Activated naive CD8-positive, alpha-beta T cell treated with anti-CD3 and anti-CD28 coated beads, Interleukin-2, amount 50 U/mL, for 24 hours (primary cell): ENCODE measurements at places on chromosomes 3 and 15.
A peak's percentile ranks its signal among the peaks of the same experiment; 100 is the strongest.

DNA sequence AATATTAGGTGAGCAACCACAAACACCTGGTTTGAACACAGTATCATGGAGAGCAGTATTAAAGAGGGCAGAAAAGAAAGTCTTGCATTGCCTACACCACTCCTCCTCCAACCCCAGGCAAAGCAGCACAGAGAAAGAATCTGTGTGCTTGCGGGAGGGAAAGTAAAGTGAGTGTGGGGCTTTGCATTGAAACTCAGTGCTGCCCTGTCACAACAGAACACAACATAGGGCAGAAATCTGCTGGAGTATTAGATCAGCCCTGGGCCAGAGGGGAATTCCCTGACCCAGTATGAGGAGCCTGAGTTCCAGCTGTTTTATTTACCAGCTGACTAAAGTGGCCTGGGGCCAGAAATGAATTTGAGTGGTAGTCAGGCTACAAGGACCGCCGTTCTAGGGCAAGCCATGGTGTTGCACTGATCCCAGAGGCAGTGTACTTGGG is 75.5 kb downstream of the SPATA16 start:
- no peak for DNase-seq

DNA sequence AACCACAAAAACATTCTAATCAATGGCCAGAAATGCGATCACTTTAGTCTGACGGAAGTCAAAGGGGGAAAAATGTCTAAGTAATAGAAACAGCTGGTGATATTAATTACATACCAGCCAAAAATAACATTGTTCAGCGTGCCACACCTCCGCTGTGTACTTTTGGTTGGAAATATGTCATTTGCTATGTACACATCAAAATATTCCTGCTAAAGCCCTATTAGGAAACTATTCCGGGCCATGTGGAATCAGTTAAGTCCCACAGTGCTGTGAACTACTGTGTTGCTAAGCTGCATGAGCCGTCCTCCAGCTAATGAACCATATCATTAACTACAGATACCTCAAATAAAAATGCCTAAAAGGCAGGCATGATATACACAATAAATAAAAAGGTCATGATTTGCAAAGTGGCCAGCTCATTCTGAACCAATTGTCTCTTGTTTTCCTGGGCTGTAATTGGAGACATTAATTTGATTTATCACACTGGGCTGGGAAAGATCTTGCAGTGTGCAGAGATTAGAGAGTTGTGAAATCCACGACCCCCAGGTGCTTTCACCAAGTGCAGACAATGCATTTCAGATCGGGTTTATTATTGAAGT is 200.5 kb upstream of the LRTM1 start:
- no peak for DNase-seq

DNA sequence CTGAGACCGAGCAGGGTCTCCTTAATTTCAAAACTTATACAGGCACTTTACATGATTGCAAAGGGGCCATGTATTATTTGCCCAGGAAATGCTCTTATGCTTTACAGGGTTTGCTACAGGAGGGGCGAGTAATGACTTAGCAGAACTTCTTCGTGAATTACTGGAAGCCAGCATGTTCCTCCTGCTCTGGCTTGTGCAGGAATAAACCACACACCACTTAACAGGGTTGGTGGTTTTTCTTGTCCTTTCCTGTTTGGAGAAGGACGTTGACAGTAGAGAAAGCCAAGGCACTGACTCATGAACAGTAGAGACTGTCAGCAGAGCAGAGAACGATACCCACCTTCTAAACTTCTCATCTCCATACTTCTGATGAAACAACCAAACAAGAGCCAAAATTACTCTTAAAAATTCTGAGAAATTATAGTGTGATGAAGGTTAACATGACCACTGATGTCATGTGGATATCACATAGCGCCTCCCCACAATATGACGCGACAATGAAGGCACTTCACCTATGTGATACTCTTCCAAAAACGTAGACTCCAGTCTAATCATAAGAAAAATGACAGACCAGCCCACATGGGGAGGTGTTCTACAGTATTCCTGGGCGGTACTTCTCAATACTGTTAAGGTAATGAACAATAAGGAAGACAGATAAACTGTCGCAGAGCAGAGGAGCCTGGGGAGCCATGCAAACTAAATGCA is 24.7 kb upstream of the MCTP2 start:
- DNase-seq, result peak; percentile 38

DNA sequence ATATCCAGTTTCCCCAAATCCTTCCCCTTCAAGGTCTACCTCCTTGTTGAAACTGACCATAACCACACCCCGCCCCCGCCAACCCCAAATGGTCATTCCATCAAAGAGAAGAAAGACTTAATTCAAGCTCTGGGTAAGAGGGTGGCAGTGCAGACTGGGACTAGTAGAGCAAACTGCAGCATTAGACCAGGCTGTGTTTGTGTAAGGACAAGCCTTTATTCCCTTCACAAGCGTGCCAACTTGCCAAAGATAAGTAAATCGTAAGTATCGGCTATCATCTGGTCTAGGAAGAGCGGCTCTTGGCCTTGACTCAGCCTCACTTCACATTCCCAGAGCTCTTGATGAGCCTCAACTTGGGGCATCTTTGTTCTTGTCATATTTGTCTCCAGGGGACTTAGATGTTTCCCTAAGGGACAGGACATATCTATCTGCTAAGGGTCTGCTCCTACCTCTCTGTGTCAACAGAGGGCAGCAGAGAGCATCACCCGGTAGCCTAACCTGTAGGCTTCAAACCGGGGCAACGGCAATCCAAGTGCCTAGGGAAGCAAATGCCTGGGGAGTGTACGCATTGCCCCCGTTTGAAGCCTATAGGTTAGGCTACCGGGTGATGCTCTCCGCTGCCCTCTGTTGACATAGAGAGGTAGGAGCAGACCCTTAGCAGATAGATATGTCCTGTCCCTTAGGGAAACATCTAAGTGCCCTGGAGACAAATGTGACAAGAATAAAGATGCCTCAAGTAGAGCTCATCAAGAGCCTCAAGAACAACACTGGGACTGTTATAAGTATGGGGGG is 8.9 kb upstream of the MAP3K13 start:
- peak; percentile 72 for DNase-seq

DNA sequence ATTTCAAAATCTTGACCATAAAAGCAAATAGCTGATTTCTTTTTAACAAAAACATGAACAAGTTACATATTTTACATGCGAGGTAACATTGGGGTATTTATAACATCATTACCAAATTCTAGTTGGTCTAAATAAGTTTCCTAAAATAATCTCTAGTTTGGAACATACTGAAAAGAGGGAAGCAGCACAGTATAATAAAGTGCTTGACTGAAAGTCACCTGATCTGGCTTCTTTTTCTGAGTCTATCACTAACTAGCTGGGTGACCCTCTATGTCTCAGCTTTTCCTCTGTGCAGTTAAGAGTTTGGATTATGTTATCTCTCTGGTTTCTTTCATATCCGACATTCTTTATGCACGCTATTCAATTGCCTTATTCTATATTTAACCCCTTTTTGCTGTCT is 19.8 kb upstream of the CNTN4 start:
- DNase-seq, result no peak

GRCh38 chr3:114973536-114973935 is 173.6 kb downstream of the ZBTB20 start:
- DNase-seq, result no peak

DNA sequence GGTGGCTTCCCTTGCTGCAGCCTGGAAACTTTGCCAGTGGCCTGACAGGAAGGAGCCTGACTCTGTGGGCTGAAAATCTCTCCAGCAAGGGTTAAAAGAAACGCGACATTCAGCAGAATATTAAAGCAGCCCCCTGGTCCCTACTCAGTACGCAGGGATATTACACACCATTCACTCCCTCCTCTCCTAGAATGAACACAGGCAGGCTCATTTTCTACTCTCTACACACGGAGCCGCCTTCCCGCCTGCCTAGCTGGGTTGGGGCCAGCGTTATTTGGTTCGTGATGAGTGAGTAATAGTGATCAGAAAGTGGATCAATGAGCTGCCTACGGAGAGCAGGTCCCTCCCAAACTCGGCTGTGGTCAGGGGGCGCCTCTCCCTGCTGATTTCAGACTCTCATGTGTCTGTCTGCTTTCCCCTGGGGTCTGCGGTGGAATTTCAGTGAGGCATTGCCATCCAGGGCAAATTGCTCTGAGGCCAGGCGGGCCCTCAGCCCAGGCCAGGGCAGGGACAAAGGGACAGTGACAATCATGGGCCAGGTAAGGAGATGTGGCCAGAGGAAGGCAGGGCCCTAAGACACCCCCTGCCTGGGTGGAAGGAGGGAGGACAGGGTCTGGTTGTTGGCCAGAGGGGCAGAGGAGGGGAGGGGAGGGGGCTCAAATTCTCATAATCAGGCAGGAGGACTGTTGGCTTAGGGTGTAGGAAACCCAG is 2.8 kb downstream of the EPHB1 start:
- no peak for DNase-seq

DNA sequence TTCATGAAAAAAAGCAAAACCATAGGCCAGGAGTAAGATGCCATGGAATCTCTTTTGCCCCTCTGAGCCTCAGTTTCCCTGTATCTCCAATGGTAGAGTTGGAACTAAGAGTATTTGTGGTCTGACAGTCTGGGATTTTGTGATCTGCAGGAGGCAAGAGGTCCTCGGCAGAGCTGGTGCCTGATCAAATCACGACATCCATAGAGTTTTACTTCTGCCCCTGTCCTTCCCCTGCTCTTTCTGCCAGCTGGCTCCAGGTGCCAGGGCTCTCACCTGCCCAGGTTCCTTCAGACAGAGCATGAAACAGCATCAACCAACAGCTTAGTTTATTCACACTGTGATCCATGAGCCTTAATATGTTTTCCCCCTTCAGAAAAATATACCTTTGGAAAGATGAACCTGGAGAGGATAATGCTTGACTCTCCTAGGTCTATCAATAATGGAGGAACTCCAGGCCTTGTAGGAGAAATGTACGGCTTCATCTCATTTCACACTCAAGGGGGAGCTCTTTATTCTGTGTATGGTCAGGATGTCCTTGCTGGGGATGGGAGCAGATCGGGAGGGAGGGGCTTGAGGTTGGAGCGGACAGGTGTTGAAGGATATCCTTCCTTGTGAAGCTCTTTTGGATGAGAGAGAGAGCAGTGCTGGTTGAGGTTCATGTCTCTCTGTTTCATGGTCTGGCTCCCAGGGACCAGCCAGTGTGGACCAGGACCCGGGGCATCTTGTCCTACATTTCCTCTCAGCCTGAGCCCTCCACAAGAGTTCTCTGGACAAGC is 309.9 kb downstream of the RPLP1 start:
- DNase-seq, result no peak

- DNase-seq, result no peak
Measured at GRCh38 chr15:32972686-32973085, 221.8 kb downstream of the FMN1 start.

DNA sequence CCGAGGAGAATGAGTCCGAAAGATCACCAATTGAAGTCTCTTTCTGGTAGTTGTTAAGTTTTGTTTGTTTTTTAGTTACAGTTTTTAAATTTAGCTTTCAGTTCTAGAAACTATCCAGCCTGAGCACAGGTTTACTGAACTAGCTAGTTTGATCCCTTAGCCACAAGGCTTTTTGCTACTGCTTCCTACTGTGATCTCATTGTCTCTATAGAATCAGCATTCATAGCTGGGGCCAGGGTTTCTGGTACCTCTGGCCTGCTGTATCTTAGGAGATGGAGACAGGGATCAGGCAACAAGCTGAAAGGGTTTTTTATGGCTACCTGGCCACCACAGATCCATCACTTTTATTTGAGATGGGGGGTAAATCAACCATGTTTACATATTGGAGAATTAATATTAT is 37.0 kb downstream of the GOLM2 start:
- DNase-seq, result no peak

DNA sequence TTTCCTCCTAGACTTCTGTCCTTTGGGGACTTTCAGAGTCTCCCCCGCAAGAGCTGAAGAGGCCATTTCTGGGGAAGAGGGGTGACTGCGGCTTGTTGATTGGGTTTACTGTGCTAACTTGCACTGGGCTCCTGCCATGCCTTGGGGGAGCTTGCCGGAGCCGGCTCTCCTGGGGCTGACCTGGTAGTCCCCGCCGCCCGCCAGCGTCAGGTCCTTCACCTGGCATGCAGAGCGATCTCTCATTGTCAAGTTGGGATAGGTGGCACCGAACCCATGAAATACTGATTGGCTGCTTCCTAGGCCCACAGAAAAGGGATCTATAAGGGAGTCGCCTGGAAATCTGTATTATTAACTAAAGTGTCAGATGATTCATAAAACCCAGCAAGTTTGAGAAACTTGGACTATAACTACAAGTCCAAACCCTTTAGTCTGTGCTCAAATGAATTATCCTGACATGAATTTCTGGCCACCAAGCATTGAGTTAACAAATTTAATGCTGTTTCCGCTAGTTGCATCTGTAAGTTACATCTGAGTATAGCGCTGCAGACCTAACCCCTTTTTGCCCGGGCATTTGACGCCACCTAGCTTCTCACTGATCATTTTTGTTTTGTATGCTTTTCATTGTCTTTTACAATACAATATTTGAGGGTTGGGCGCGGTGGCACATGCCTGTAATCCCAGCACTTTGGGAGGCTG is 607 bp upstream of the IMP3 start:
- DNase-seq, result peak; percentile 55

GRCh38 chr3:139111392-139112229 is 66.9 kb upstream of the PRR23C start:
- peak; percentile 73 for DNase-seq

DNA sequence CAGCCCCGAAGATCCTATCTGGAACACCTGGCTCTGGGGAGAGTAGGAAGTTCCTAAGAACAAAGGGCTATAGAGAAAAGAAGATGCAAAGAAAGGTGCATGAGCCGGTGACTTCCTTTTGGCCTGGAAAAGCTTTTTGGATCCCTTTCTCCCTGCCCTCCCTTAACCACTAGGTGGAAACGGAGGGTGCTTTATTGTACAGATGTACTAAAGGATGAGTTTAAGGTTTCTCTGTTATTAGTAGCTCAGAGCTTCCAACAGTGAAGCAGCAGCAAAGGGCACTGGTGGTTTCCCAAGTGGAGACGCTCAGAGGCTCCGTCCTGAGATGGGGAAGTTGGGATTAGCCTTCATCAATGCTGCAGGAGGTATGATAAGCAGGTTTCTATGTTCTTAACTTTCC is 5.9 kb upstream of the ADGRG7 start:
- no peak for DNase-seq

DNA sequence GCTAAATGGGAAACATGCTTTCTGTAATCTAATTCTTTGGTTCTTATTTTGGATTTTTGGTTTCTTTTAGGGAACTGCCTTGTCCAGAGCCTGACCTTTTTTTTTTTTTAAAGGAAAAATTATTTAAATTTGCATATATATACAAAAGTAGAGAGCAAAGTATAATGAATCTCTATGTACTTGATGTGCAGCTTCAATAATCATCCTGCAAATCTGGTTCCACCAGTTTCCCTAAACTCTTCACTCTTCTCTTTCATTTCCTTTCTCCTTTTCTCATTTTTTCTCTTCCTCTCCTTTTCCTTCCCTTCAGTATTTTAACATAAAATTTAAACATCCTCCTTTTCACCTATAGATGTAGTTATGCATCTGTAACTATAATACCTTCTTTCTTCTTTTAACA is 82.5 kb downstream of the USP13 start:
- DNase-seq, result no peak

DNA sequence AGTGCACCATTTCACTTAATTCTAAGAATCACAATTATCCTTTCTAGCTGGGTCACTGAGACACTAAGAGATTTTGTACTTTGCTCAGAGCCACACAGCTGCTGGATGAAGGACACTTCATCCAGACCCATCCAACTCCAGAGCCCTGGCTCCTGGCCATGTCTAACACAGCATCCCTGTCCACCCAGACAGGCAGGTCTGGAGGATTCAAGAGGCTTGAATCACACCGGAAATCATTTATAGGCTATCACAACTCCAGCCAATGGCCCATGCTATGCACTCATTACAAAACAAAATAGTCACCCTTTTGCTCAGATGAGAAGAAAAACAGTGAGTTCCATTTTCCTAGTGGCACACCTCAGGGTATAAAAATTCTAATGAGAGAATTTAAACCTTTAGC is 198.2 kb upstream of the LMCD1 start:
- DNase-seq, result no peak

- DNase-seq, result peak; percentile 4
Measured at GRCh38 chr15:48507416-48508065, 138.0 kb downstream of the FBN1 start.
